SK-MEL-5 (cell line): ENCODE measurements at places on chromosomes 7 and 10. TPM values are rescaled to one million over a fixed set of nuclear protein-coding genes. Genes with fewer than 3 reads are reported as not detected.

Gene H2BK1
- total RNA-seq, result not detected in 2 replicates

Gene SEMA3E
- 4.1 and 6.8 TPM in 2 replicates for total RNA-seq

Gene SPACDR
- not detected in 2 replicates for total RNA-seq

Gene GPR15LG
- total RNA-seq, result not detected in 2 replicates

Gene PHF14
- 46.2 and 48.5 TPM in 2 replicates for total RNA-seq

Gene MOGAT3
- total RNA-seq, result not detected in 2 replicates

Gene IDI2
- total RNA-seq, result 0.08 TPM in 1 of 2 replicates, not detected in the other

Gene GAD2
- not detected in 2 replicates for total RNA-seq

Gene LRIT1
- total RNA-seq, result not detected in 2 replicates

Gene PMS2
- 42.8 and 43.3 TPM in 2 replicates for total RNA-seq

DNA sequence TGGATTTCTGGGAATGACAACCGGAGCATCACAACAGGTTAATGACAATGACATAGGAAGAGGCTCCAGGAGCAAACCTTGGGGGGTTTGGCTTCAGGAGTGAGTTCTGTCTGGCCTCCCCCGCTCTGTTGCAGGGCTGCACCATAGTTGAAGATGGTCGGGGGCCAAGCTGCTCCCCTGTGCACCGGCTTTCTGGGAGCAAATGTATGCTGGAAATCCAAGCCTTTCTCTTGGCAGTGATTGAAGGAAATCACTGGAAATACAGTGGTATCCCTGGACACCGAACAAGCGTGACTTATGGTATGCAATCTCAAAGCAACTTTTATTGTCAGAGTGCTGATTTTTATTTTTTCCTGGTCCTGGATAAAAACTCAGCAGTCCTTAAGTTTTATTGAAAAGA lies 251.9 kb upstream of the ZNF32 start:
- DNase-seq, result no peak

- DNase-seq, result no peak
Measured at GRCh38 chr7:88095-88926, 104.1 kb upstream of the FAM20C start.

DNA sequence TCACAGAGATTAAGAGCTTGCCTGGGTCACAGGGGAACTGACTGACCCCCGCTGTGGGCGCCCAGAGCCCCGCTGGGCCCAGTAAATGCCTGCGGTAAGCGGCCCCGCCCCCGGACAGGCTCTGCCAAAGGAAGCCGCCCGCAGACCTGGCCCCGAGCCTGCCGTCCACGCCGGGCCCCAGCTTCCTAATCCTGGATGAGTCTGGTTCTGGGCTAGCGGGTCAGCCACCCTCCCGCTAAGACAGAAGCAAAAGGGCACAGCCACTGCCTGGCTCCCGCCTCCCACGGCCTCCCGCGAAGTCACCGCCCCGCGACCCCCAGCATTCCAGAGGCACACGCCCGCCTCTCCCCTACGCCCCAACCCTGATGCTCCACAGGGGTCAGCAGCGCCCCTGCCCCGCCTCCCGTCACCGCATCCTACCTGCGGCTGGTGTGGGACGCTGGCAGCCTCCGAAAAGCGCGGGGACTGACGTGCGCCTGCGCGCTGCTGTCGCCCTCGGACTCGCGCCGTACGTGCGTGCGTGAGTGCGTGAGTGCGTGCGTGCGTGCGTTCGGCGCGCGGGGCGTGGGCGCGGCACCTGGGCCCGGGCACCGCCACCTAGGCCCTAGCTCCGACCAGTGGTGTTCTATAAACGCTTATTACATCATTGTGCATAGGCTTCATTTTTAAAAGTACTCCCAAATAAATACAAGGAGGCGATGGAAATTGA lies at the start of gene FIGNL1:
TSS of gene FIGNL1 (minus strand) at position 470 of the 709 bp plus-strand sequence. CDS start 3,063 bp downstream, outside the sequence.
- DNase-seq, result peak; percentile 83

DNA sequence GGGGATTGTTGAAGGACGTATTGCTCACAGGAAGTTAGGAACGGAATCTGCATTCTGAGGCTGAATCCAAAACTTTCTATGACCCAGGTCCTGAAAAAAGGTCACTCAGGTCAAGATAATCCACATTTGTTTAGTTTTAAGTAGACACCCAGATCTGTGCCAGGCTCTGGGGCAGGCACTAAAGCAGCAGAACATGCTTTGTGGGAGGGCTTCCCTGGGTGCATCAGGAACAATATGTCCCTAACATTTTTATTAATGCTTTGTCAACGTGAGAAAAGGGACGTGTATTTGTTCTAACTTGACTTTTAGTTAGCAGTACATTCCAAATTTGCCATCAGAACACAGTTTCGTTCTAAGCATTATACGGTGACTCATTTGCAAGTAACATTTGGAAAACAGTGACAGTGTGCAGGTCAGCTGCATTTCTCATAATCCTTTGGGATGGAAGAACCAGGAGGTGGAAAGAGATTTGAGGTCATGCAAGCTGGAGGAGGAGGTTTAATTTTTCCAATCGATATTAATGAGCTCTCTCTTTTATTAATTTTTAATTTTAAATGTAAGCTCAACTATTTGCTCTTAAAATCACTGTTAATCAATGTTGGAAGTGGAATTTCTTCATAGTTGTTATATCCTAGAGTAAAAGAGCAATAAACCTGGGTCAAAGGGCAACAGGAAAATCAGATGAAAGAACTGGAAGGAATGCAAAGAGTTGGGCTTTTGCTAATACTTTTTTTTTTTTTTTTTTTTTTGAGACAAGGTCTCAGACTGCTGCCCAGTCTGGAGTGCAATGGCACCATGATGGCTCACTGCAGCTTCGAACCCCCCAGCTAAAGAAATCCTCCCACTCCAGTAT lies 35.0 kb downstream of the TAS2R41 start:
- no peak for DNase-seq

GRCh38 chr10:51932530-51932929 lies 233.1 kb upstream of the CSTF2T start:
- no peak for DNase-seq

DNA sequence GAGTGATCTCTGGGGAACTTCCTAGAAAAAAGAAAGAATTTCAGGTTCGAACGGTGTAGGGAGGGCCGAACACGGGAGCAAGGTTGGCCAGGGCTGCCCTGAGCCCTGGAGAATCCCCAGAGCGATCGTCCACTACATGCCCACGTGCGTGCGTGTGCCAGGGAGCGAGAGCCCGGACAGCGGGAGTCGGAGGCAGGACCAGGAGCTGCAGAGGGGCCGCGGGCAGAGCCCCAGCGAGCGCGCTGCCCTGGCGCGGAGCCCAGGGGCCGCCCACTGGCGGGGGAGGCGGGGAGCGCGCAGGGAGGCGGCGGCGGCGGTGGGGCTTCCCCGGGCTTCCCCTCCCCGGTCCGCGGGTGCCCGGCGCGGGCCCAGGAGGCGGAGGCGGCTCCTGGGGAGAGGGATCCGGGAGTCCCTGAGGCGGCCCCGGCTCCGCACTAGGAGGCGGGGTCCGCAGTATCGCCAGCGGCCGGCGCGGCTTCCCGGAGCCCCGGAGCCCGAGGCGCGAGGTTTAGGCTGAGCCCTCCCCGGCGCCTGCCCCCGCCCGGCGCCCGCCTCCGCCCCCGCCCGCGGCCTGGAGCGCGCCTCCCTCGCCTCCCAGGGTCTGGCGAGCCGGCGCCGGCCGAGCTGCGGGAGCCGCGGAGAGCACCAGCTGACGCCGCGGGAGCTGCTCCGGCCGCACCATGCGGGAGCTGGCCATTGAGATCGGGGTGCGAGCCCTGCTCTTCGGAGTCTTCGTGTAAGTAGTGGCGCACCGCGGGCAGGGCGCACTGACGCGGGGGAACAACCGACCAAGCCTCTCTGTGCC lies at the start of gene PLPP4:
TSS of gene PLPP4 (plus strand) at position 602 of the 805 bp plus-strand sequence. CDS start at position 681, 79 bp downstream.
- DNase-seq, result no peak

GRCh38 chr7:36010656-36011587 lies 142.1 kb upstream of the EEPD1 start:
- no peak for DNase-seq

- DNase-seq, result peak; percentile 49
Measured at GRCh38 chr10:123154711-123155505, 706 bp downstream of the BUB3 start.

DNA sequence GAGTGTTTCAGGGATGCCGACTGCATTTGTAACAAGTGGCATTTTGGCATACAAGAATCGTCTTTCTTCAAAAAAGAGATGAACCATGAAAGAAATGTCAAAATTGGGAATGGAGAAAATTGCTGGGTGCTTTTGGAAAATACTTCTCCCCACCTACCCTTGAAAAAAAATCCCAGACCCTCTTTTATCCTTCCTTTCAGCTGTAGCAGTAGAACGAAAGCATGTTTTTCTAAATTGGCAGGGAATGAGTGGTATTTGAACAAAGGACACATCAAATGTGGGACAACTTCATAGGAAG lies 187.5 kb downstream of the NRP1 start:
- DNase-seq, result no peak

GRCh38 chr7:112097524-112097923 lies 108.7 kb downstream of the DOCK4 start:
- DNase-seq, result no peak

DNA sequence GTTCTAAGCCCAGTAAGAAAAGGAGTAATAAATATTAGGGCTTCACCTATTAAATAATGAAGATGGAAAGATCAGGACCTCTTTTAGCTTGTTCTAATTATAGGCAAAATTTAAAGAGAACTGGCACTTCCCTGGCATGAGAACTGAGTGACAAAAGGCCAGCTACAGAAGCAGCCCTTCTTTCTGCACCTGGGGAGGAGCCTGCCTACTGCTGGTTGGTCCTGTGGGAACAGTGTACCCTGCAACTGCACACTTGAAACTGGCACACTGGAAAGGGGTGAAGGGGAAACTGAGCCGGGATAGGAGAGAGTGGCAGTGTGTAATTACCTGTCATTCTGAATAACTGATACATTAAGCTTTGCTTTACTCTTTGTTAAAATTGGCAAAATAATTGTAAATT lies 80.4 kb downstream of the SHH start:
- no peak for DNase-seq

- DNase-seq, result no peak
Measured at GRCh38 chr10:44195112-44196007, 189.5 kb downstream of the CXCL12 start.

GRCh38 chr10:1745780-1746456 lies 8.6 kb upstream of the ADARB2 start:
- no peak for DNase-seq
